ENCODE measurements at places on chromosomes 5 and 9.

- no peak for DNase-seq
These were observed 107.1 kb downstream of the MAT2B start for GRCh38 chr5:163612358-163613149.

DNA sequence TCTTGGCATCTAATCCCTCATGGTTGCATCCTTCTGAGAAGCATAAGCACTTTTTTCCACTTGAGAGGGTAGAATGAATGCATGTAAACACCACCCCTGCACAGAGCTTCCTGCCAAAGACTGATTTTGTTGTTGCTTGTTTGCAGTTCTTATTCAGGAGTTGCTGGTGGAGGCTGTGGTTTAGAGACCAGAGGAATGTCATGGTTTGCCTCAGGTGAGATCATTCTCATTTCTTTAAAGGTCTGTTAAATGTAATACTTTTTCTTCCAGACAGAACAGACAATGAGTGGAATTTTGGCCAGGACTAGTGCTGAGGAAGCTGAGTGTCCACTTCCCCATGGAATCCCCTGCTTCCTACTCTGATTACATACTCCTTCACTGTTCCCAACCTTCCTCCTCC is 3.2 kb upstream of the TNC start:
- DNase-seq, result no peak

GRCh38 chr9:123135430-123135829 is 102.0 kb downstream of the GPR21 start:
- no peak for DNase-seq

- DNase-seq, result no peak
These were observed 511 bp upstream of the SPDL1 start for GRCh38 chr5:169583101-169583423.

GRCh38 chr9:127580879-127581475 is 31.1 kb upstream of the STXBP1 start:
- DNase-seq, result no peak

DNA sequence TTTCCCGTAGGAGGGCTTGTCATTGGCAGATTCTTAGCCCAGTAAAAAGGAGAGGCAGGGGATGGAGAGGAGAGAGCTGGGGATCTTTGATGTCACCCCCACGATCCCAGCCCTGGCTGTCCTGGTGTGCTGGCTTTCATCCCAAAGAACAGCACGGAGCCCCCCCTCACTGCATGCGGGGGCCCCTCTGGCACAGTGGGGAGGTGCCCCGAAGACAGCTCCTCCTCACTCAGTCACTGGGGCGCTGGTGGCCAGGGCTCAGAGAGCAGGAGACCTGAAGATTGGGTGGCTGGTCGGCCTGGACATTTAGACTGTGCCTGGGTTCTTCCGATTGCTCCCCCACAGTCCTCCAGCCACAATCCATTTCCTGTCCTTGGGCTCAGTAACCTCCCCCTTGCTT is 207.5 kb downstream of the MELK start:
- DNase-seq, result no peak

- DNase-seq, result no peak
These were observed 90.5 kb downstream of the ACTL7B start for GRCh38 chr9:108765265-108765664.

- no peak for DNase-seq
These were observed 261.9 kb upstream of the NREP start for GRCh38 chr5:112018846-112019245.
